ENCODE measurements at places on chromosomes 13 and 19. TPM values are rescaled to one million over a fixed set of nuclear protein-coding genes. Genes with fewer than 3 reads are reported as not detected.

Gene WASF3
- total RNA-seq: 3.1 TPM

Gene BEST2
- total RNA-seq: not detected

Gene LGALS14
- not detected for total RNA-seq

Gene TGDS
- total RNA-seq: 6.9 TPM

DNA sequence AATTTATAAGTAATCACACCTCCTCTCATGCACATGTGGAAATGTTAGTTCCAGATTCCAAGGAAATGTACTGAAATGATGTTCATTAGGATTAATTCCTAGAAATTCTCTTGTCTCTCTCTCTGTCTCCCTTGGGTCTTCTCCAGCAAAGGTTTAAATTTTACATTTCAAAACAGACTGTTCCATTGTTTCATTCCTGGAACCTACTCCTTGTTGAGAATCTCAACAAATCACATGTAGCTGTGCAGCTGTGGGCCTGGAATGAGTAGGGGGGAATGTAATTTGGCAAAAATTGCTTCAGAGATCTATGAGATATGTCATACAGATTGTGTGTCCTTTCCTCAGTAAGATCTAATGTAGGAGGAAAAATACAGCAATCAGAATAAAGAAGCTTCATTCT, 46.2 kb upstream of the RFXAP start:
- H3K27ac ChIP-seq: no peak overlapping the region
- no peaks in the 10 kb centered on the region for H3K36me3 ChIP-seq
- no peaks in the 10 kb centered on the region for H3K27me3 ChIP-seq
- DNase-seq: no peak
- no peaks in the 10 kb centered on the region for H3K4me1 ChIP-seq
- no peak overlapping the region for H3K4me3 ChIP-seq

DNA sequence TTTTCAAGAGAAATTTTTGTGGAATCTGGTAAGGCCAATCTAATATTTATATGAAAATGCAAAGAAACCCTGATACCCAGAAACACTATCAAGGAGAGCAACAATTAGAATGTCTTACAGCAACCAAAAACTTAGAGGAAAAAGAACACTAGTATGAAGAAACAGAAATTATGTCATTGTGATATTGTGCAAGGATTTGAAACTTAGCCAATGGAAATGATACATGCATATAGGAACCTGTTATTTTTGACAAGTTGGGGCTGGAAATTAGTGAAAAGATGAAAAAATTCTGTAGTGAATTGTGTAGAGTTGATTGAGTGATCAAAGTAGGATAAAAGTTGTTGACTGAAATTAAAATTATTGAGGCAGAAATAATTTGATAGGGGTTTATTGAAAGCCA, 792.6 kb upstream of the SLITRK6 start:
- no peaks in the 10 kb centered on the region for H3K36me3 ChIP-seq
- DNase-seq: no peak
- H3K4me1 ChIP-seq: no peaks in the 10 kb centered on the region
- H3K4me3 ChIP-seq: no peak overlapping the region

Gene CGB2
- not detected for total RNA-seq

DNA sequence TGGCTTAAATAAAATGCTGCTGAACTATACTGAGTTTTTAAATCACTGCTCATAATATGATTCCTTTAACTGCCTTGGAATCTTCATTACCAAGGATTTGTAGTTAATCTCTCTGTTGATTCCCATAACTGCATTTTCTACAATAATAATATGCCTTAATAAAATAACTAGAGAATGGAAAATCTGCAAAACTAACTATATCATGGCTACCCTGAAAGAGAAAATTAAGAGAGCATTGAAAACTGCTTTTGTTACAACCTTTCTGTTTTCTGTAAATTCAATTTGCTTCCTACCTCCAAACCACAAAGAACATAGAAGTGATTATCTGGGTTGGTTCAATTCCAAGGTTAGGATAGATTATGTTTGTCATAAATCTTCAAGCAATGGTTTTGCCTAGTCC, 202.8 kb upstream of the ATXN8OS start:
- DNase-seq: no peak
- H3K4me3 ChIP-seq: no peak overlapping the region
- no peaks in the 10 kb centered on the region for H3K4me1 ChIP-seq
- no peaks in the 10 kb centered on the region for H3K36me3 ChIP-seq

GRCh38 chr13:83878691-83879430, 3.4 kb downstream of the SLITRK1 start:
- no peak for DNase-seq
- no peaks in the 10 kb centered on the region for H3K36me3 ChIP-seq
- H3K27me3 ChIP-seq: no peaks in the 10 kb centered on the region
- no peaks in the 10 kb centered on the region for H3K4me1 ChIP-seq

Gene C13orf42
- total RNA-seq: not detected

- no peaks in the 10 kb centered on the region for H3K27me3 ChIP-seq
- no peak overlapping the region for H3K27ac ChIP-seq
- H3K4me1 ChIP-seq: no peaks in the 10 kb centered on the region
- no peak for DNase-seq
- peaks cover 13% of the 10 kb centered on the region for H3K36me3 ChIP-seq
- H3K4me3 ChIP-seq: no peak overlapping the region
Measured at GRCh38 chr19:50796128-50796633, 6.0 kb downstream of the ACP4 start.

Gene TMEM238
- 32.7 TPM for total RNA-seq

- H3K36me3 ChIP-seq: no peaks in the 10 kb centered on the region
- H3K4me3 ChIP-seq: no peak overlapping the region
- H3K27ac ChIP-seq: no peak overlapping the region
- DNase-seq: no peak
Measured at GRCh38 chr13:73531014-73531413, 472.2 kb downstream of the KLF5 start.
